Activated CD4-positive, alpha-beta T cell treated with anti-CD3 and anti-CD28 coated beads, Interleukin-2, amount 50 U/mL, for 16 hours (primary cell): ENCODE measurements at places on chromosomes 7 and 10.

GRCh38 chr7:141500608-141501007 lies 50.6 kb upstream of the AGK start:
- no peak for DNase-seq

DNA sequence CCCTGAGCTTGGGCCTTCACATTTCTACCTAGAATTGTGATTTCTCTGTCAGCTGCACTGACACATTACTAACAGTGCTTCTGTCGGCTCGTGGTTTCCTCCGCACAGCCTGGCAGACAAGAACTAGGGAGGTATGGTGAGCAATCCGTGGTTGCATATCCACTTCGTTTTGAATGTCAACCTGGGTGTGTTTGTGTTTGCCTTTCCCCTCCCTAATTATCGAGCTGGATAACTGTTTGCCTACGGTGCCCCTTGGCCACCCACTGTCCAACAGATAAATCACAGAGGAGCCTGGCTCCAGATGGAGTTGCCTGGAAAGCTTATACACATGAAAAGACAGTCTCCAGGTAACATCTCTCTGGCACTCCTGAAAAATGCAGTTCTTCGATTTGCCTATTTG lies 228.8 kb downstream of the TRIL start:
- DNase-seq: no peak

DNA sequence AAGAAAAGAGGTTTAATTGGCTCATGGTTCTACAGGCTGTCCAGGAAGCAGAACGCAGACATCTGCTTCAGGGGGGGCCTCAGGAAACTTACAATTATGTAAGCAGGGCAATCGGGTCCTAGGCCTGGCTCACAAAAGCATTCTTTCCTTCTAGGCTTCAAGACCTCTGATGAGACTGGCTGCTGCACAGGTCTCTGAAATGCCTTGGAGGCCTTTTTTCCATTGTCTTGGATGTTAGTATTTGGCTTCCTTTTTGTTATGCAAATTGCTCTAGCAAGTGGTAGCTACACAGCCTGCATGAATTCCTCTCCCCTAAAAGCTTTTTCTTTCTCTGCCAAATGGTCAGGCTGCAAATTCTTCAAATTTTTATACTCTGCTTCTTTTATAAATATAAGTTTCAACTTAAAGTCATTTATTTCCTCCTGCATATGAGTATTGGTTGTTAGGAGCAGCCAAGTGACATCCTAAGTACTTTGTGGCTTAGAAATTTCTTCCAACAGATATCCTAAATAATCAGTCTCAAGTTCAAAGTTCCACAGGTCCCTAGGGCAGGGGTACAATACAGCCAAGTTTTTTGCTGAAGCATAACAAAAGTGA lies 83.1 kb upstream of the SEMA3A start:
- no peak for DNase-seq

DNA sequence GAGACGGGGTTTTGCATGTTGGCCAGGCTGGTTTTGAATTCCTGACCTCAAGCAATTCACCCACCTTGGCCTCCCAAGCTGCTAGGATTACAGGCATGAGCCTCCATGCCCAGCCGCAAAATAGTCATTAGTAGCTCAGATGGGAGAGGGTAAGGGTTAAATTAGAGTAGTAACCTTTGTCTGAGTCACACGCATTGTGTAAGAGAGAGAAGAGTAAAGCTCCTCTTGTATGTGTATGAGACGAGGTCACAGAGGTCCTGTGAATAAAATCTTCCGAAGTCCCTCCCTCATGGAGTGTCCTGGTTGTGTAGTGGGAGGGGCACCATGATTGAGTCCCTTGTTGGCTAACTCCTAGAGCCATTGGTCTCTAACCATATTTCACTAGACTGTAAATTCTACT lies 85.2 kb upstream of the CDC14C start:
- no peak for DNase-seq

- DNase-seq: no peak
These were observed 16.5 kb downstream of the ANLN start for GRCh38 chr7:36406156-36406555.

GRCh38 chr10:35765066-35765527 lies 123.0 kb upstream of the FZD8 start:
- DNase-seq: no peak

DNA sequence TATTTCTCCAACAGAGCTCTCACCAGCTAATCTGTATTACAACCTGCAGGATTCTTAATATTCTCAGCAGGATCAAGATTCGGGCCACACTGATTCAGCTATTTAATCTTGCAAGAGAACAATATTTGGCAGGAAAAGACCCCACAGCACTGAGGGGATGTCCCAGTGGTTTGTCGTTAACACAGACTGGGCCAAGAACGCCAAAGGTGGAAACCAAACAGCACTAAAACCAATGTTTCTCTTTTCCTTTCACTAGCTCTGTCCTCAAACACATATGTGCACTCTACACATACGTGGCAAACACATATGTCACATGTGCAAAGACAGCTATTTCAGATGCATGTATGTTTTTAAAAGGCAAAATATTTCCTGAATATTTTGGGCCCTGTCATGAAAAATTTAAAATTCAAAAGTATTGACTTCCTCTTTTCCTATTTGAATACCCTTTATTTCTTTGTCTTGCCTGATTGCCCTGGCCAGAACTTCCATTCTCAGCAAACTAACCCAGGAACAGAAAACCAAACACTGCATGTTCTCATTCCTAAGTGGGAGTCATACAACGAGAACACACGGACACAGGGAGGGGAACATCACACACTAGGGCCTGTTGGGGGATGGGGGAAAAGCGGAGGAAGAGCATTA lies 51.7 kb upstream of the NEBL start:
- no peak for DNase-seq

- no peak for DNase-seq
These were observed 273.1 kb downstream of the XPNPEP1 start for GRCh38 chr10:109650228-109650627.

- DNase-seq: no peak
These were observed 52.6 kb upstream of the ZNF32 start for GRCh38 chr10:43701295-43701694.

GRCh38 chr7:95106401-95106800 lies 199.0 kb downstream of the PPP1R9A start:
- no peak for DNase-seq

DNA sequence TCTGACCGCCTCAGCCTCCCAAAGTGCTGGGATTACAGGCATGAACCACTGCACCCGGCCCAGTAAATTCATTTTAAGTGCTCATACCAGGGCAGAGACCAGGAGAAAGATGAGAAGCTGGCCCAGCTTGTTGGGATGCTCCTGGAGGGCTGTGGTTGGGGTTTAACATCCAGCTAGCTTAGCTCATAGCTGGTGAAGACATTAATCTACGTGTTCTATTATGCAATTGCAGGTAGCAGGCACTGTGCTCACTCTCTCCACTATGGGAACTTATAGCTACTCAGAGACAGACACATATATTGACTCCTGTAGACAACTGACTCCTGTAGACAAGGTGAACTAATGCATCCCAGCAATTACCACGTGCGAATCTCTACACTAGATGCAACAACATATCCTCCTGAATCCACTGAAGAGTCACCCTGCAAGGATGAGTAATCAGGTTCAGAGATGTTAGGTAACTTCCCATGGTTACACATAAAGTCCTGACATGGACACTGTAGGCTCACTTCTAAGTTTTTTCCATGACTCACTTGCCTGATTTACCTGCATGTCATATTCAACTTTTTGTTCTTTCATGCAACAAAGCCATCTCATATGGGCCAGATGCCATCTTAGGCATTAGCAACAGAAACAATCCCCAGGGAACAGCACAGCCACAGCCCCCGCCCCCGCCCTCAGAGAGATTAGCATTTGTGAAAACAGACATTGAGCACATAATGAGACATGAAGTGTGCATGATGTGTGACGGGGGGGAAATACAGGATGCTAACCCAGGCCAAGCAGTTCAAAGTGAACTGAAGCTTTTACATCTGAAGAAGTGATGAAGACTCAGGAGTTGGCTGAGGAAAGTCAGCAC lies 37.2 kb downstream of the ERLIN1 start:
- peak; percentile 49 for DNase-seq

DNA sequence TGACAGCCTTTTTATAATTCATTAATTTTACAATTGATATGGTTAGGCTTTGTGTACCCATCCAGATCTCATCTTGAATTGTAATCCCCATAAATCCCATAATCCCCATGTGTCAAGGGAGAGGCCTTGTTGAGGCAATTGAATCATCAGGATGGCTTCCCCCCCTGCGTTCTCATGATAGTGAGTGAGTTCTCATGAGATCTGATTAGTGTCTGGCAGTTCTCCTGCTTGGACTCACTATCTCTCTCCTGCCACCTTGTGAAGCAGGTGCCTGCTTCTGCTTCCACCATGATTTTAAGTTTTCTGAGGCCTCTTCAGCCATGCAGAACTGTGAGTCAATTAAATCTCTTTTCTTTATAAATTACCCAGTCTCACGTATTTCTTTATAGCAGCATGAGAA lies 165.7 kb upstream of the GNAI1 start:
- DNase-seq: no peak

GRCh38 chr10:9860045-9860444 lies 1157.6 kb upstream of the CELF2 start:
- no peak for DNase-seq

- DNase-seq: peak; percentile 37
These were observed 2.4 kb upstream of the VDAC2 start for GRCh38 chr10:75208181-75208580.

- DNase-seq: no peak
These were observed 8.4 kb upstream of the R3HCC1L start for GRCh38 chr10:98125940-98126631.

GRCh38 chr10:3048119-3049019 lies 19.0 kb upstream of the PFKP start:
- no peak for DNase-seq

DNA sequence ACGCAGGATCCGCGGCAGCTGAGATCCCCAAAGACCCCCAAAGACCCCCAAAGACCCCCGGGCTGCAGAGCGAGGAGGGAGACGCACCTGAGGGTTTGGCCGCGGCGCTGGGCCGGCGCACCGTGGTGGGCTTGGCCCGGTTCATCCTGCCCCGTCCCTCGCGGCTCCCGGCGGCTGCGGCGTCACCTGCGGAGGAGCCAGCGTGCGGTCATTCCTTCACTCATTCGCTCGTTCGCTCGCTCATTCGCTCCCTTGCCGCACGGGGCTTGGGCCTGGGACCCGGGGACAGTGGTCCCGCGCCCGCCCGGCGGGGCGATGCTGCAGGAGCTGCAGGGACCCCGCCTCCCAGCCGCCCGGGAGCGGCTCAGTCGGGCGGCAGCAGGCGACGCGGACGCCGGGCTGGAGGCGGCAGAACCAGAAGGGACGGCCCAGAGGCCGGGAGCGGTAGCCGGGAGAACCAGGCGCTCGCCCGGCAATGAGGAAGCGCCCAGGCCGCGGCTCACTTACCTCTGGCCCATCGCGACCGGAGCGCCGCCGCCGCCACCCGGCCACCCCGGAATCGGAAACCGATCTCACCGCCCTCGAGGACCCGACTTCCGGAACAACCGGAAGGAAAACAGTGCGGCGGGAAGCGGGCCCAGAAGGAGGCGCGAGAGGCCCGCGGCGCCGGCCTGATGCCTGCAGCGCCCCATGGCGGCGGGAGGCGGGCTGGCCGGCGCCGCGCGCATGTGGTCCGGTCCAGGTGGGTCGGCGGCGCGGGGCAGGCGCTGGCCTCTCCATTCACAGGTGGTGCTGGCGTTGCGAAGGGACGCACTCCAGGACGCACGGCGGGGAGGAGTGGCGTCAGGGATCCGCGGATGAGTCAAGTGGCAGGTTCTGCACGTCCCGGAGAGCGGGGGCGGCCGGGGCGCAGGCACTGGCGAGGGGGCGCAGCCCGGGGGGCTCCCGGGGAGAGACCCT lies at the start of gene INTS1:
INTS1 (minus strand) TSS at position 574 of the 960 bp plus-strand sequence; CDS start at position 145, 429 bp downstream.
- peak; percentile 94 for DNase-seq

- DNase-seq: no peak
These were observed 991.3 kb downstream of the LRMDA start for GRCh38 chr10:76422769-76423168.

GRCh38 chr7:80275192-80275605 lies 140.6 kb downstream of the GNAI1 start:
- no peak for DNase-seq

DNA sequence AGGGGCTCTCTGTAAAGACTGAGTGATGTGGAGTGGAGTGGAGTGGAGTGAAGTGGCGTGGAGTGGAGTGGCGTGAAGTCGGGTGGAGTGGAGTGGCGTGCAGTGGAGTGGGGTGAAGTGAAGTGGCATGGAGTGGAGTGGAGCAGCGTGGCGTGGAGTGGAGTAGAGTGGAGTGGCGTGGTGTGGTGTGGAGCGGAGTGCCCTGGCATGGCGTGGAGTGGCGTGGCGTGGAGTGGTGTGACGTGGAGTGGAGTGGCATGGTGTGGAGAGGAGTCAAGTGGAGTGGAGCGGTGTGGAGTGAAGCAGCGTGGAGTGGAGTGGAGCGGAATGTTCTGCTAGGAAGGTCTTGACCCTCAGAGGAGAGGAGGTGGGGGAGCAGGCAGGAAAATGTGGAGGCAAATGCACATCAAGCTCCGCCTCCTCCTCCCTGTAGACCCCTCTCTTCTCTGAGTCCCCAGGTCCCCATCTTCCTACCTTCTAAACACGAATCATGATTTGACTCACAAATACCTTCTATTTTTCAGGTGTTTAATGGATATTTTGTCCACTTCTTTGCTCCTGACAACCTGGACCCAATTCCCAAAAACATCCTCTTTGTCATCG lies 19.9 kb downstream of the ITIH2 start:
- DNase-seq: no peak

- no peak for DNase-seq
These were observed 53.6 kb downstream of the PARD3 start for GRCh38 chr10:34761453-34761852.

DNA sequence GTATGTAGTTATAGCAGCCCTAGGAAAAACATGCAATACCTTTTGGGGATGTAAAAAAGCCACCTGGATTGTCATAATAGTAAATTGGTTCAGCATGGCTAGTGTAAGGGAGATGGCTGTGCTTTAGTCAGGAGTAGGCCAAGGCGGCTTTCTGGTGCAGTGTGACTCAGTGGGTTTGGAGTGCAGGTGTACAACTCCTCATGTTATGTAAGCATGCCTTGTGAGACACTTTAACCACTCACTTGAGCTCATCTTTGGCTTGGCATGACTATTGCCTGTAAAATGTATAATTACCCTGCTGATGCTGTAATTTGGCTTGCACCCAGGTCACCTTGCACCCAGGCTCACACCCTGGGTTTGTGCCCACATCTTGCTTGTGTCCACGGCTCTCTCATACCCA lies 239.2 kb upstream of the GLI3 start:
- DNase-seq: no peak

GRCh38 chr10:113337142-113337541 lies 215.7 kb upstream of the HABP2 start:
- no peak for DNase-seq

DNA sequence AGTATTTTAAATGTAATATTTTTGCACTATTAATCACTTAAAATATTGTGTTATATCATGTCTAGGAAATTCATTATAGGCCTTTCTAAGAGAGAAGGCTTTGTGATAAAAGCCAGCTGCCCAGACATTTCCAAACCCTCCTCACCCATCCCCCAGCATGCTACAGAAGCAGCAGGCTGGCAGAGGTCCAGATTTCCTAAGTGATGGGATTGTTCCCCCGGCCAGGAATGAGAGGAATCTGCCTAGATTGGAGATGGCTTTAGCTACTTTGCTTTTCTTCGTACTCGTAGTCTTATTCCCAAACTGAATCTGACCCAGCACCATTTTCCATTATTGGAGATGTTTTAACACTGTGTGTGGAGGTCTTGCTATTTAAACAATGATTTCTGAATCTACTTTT lies 29.4 kb downstream of the CDK14 start:
- no peak for DNase-seq
